Neural progenitor cell (in vitro differentiated cells): ENCODE measurements at places on chromosomes 4 and X.

- H3K4me3 ChIP-seq: no peak overlapping the region
- no peak for DNase-seq
- H3K27me3 ChIP-seq: no peaks in the 10 kb centered on the region
Measured at GRCh38 chr4:157977086-157977485, 195.7 kb downstream of the GASK1B start.

DNA sequence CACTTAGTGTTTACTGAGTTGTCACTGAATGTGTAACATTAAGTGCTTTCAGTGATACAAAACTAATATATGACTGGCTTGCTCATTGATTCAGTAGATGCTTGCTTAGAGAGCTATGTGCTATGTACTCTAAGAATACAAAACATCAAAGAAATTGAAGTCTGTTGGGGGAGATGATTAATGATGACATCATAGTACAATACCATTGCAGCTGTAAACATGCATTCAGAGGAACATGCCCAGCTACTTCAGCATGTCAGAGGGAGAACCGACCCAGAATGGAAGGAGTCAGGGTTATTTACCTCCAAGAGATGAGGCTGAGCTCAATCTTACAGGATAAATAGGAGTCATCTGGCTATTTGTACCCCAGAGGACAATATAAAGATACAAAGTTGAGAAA is 290.8 kb downstream of the TENM3 start:
- no peaks in the 10 kb centered on the region for H3K36me3 ChIP-seq
- peak overlapping the region; percentile 31 for H3K27ac ChIP-seq

GRCh38 chr4:125714845-125715244 is 400.1 kb downstream of the FAT4 start:
- H3K36me3 ChIP-seq: no peaks in the 10 kb centered on the region
- peak; percentile 13 for DNase-seq
- H3K4me3 ChIP-seq: no peak overlapping the region
- H3K27me3 ChIP-seq: no peaks in the 10 kb centered on the region
- no peak overlapping the region for H3K27ac ChIP-seq

- no peaks in the 10 kb centered on the region for H3K36me3 ChIP-seq
- no peaks in the 10 kb centered on the region for H3K4me1 ChIP-seq
- no peaks in the 10 kb centered on the region for H3K27me3 ChIP-seq
- DNase-seq: no peak
- H3K27ac ChIP-seq: no peak overlapping the region
Measured at GRCh38 chr4:71198958-71199357, 139.9 kb upstream of the SLC4A4 start.

DNA sequence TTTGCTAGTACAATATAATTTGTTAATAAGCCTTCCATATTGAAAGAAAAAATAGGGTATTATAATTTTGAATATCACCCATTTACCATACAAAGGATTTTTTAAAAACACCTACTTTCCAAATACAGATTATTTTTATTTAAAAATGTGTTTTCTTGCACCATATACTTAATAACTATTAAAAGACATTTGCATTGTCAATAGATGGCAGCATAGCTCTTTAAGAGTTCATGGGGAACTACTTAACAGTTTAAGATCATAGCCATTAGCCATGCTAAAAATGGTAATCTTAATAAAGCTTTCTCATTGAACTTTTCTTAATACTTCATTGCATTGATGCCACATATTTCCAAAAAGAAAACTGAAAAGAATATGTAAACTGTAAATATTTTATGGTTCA is 1995.9 kb downstream of the C4orf33 start:
- DNase-seq: peak; percentile 57
- H3K4me3 ChIP-seq: no peak overlapping the region
- H3K27me3 ChIP-seq: no peaks in the 10 kb centered on the region
- H3K27ac ChIP-seq: no peak overlapping the region

- H3K27me3 ChIP-seq: no peaks in the 10 kb centered on the region
- no peak overlapping the region for H3K27ac ChIP-seq
- no peaks in the 10 kb centered on the region for H3K36me3 ChIP-seq
- H3K4me3 ChIP-seq: no peak overlapping the region
- peaks cover 8% of the 10 kb centered on the region for H3K4me1 ChIP-seq
Measured at GRCh38 chr4:121182296-121182695, 18.2 kb upstream of the TNIP3 start.

- no peaks in the 10 kb centered on the region for H3K36me3 ChIP-seq
- DNase-seq: peak; percentile 28
- H3K27me3 ChIP-seq: no peaks in the 10 kb centered on the region
- H3K4me1 ChIP-seq: no peaks in the 10 kb centered on the region
Measured at GRCh38 chrX:8879750-8880149, 78.6 kb upstream of the FAM9A start.

- H3K4me1 ChIP-seq: no peaks in the 10 kb centered on the region
- no peak for DNase-seq
- H3K36me3 ChIP-seq: no peaks in the 10 kb centered on the region
- H3K27me3 ChIP-seq: no peaks in the 10 kb centered on the region
- H3K4me3 ChIP-seq: no peak overlapping the region
- H3K27ac ChIP-seq: no peak overlapping the region
Measured at GRCh38 chr4:124224256-124224655, 488.3 kb downstream of the ANKRD50 start.

- H3K27ac ChIP-seq: no peak overlapping the region
- peaks cover 13% of the 10 kb centered on the region for H3K4me1 ChIP-seq
- no peaks in the 10 kb centered on the region for H3K36me3 ChIP-seq
Measured at GRCh38 chrX:153816831-153817690, 13.3 kb downstream of the PDZD4 start.

DNA sequence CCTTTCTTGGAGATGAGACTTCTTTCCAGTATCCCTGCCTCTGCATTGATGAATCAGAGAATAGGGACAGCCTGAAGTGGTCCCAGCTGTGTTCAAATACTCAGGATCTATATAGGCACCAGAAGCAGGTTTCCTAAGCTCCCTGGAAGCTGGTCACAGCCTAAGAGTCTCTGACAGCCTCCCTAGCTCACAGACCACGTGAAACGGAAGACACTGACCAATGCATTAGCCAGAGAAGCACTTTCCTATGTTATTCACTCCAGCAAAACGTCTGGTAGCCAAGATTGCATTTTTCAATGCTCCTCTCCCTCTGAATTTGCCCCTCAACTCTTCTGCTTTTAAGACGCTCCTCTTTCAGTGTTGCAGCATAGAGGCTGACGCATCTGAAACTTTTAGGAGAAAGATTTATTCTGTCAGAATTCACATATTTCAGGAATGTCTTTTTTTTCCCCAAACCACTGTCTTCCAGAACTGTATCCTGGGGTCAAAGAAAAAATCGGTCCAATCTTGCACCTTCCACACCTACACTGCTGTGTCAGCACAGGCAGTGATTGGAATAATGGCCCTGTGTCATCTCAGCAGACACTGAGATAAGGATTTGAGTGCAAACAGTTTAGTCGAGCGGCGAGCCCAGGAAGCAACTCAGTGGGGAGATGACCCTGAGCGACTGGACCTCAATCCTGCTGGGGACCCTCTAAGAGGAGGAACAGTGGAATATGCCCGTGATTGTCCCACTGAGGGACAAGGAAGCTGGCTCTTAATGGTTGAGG is 109.4 kb downstream of the SMIM20 start:
- no peaks in the 10 kb centered on the region for H3K4me1 ChIP-seq
- H3K27me3 ChIP-seq: peaks cover 7% of the 10 kb centered on the region
- no peak overlapping the region for H3K4me3 ChIP-seq
- no peaks in the 10 kb centered on the region for H3K36me3 ChIP-seq
- DNase-seq: no peak
- H3K27ac ChIP-seq: no peak overlapping the region

DNA sequence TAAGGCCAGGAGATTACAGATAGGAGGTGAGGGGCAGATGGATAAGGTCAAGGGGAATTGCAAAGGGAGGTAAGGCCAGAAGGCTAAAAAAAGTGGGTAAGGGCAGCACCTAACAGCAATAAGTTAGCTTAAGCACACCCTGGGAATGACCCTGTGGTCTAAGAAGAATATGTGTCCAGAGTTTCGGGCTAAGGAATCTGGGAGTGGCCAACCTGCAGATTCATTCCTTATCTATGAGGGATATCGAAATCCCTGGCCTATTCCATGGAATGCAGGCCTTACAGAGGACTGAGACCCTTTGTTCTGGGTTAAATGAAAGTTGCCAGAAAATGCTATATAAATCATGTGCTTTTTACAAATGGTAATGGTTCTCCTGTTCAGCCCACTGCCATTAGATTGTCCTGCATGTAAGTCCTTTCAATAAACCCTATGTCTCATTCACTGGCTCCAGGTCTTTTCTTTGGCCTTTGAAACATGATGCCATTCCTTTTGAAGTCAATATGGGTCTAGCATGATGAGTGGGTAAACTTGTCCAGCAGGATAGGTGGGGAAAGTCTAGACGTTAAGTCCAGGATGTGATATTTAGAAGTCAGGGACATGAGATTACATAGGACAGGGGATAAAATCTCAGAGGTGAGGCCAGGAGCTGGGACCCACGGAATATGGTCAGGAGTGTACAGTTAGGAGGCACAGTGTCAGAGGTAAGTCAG is 226.2 kb downstream of the TACR3 start:
- H3K36me3 ChIP-seq: no peaks in the 10 kb centered on the region
- no peaks in the 10 kb centered on the region for H3K4me1 ChIP-seq
- H3K27me3 ChIP-seq: no peaks in the 10 kb centered on the region
- no peak overlapping the region for H3K4me3 ChIP-seq

DNA sequence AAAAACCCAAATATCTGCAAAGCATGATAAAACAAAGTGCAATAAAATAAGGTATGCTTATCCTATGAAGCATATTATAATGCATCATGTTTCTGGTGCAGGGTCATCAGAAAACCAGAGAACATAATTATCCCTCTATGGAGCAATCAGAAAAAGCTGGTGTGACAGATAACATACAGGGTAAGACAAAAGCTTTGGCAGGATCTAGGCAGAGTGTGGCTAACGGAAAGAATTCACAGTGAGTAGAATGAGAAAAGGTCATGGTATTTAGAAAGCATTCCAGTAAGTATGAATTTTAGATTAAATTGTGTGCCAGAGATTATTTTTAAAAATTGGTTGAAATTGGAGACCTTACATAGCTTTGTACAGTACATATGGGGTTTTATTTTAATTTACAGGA is 29.0 kb upstream of the UGT2B4 start:
- H3K27ac ChIP-seq: no peak overlapping the region
- H3K36me3 ChIP-seq: no peaks in the 10 kb centered on the region
- H3K4me3 ChIP-seq: no peak overlapping the region

GRCh38 chr4:128770807-128771206 is 38.7 kb upstream of the JADE1 start:
- H3K4me3 ChIP-seq: no peak overlapping the region
- no peak overlapping the region for H3K27ac ChIP-seq
- H3K36me3 ChIP-seq: no peaks in the 10 kb centered on the region
- H3K4me1 ChIP-seq: no peaks in the 10 kb centered on the region
- no peaks in the 10 kb centered on the region for H3K27me3 ChIP-seq

DNA sequence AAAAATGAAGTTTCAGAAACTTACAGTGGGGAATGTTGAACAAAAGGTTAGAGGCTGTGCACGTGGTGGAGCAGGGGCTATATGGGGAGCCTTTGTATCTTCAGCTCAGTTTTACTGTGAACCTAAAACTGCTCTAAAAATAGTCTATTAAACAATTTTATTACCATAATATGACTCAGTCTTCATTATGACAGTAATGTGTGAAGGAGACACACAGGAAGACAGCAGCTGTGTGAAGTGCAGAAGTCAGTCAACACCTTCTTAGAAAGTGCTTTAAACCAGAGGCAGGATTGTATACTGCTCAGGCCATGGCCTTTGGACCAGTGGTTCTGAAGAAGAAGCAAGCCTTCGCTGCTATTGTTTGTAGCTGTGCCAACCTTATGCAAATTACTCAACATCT is 89.7 kb downstream of the ARHGAP10 start:
- H3K27me3 ChIP-seq: no peaks in the 10 kb centered on the region
- H3K36me3 ChIP-seq: no peaks in the 10 kb centered on the region
- H3K4me1 ChIP-seq: peaks cover 11% of the 10 kb centered on the region
- no peak overlapping the region for H3K4me3 ChIP-seq
- DNase-seq: no peak
